ENCODE measurements at places on chromosomes 4 and X.

DNA sequence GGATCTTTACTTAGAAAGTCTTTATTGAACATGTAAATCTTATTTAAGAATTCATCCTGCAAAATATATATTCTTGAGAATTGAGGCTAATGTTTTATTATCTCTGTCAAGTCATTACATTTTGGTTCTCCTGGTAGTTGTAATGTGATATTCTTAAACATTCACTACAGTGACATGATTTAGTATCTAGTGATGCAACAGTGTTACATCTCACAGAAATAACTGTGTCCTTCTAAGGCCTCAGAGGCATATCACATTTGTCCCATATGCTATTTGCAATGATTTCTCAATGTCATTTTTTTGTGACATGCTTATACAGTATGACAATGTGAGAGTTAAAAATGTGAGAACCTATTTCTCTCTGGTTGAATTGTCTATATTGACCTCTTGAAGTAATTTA lies 34.1 kb downstream of the PRRG1 start:
- no peak for DNase-seq

DNA sequence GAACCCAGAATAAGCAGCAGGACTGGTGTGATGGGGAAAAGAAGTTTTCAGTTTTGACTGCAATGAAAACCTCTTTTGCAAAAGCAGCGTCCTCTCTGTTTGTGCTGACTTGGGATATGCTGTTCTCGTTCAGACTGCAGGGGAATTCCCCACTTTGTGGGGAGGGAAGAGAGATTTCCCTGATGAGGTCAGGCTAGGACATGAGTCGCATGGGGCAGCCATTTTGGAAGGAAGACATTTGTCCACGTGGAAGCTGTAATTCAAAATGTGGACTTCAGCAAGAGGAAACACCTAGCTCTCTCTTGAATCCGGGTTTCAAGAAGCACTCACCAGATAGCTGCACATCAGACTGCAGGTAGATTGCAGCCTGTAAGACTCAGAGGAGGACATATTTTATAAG lies 39.3 kb downstream of the ING2 start:
- DNase-seq: no peak

DNA sequence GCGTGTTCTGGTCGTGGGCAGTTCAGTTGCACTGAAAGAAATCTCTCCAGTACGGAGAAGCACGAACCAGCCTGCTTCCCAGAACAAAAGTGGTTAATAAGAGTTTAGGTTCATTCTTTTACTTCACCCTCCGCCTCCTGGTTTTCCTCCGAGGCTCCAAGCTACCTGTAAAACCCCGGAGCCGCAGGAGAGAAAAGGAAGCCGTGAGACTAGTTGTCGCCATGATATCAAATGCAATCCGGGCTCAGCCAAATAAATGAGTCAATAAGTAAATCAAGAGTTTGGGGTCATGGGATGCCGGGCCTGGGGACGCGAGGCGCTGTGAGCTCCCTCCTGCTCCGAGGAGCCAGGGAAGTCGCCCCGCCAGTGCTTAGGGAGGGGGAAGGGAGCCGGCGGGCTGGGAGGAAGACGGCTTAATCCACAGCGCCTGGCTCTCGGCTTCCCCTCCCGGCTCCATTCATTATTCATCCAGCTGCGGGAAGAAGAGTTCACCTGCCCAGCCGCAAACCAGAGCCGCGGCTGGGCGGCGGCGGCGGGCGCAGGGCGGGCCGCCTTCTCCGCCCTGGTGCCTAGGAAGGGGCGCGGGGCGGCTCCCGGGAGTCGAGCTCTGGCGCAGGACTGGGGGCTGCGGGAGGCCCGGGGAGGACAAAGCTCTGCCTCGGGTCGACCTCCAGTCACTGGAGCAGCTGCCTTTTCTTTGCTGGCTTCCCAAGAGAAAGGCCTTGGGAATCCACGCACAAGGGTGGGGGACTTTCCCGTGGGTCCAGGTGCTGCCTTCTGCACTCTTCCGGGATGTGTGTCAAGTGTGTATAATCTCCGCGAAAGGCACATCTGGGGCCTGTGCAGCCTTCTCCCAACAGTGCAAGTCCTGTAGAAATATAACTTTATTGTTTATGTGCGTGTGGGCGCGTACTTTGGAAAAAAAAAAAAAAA lies 1.7 kb downstream of the FRAS1 start:
- DNase-seq: no peak

DNA sequence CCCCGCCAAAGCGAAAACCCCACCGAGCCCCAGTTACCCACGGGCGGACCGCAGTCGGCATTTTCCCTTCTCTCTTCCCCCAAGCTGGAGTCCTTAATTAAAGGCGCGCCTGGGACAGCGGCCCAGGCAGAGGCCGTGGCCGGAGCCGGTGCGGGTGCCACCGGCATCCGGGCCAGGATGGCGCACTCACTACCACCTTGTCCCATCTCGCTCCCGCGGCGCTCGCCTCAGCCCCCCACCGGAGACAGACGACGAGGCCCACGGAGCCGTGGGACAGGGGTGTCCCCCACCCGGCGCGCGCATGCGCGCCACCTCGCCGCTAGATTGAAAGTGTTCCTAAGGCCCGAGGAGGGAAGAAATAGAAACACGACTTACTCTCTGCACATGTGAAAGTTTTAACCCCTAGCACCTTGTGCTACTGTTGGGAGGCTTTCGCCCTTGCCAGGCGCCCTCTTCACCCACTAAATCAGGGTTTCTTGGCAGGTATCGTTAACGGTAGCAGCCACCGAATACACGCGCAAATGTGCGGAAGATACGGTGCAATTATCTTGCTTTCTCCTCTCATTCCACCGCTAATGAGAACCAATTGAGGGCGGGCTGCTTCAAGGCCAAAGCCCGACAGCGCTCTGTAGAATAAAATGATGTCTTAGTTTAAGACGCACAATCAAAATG lies 64.3 kb upstream of the CCDC160 start:
- DNase-seq: peak; percentile 14

GRCh38 chr4:129561280-129561679 lies 465.3 kb downstream of the C4orf33 start:
- no peak for DNase-seq

- DNase-seq: no peak
Measured at GRCh38 chr4:114588305-114588704, 10.3 kb upstream of the UGT8 start.

DNA sequence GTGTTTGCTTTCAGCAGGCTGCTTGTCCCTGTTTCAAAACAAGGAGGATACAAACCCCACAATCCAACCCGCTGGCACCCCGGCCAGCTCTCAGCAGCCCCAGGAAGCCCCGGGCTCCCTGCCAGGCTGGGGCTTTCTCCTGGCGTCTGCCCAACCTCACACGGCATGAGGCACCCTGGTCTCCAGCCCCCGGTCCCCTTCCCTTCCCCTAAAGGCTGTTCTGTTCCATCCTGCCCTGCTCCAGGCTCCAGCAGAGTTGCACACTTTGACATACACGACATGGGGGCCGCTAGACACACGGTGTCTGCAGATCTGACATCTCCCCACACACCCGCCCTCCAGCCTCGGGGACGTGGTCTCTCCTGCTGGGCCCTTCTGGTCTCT lies 107.7 kb upstream of the ADRA2C start:
- DNase-seq: no peak

- DNase-seq: no peak
Measured at GRCh38 chrX:100407784-100408712, 2.0 kb downstream of the PCDH19 start.

DNA sequence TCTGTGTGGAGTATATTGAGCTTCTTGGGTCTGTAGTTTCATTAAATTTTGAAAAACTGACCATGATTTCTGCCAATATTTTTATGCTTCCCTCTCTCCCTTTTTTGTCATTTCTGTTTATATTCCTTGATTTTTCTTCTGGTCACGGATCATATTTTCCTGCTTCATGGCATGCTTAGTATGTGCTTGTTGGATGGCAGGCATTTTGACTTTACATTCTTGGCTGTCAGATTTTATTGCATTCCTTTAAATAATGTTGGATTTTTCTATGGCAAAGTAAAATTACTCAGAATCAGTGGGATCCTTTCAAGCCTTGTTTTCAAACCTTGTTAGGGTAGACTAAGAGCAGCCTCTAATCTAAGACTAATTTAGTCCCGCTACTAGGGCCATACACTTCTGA lies 531.8 kb downstream of the IL15 start:
- no peak for DNase-seq

DNA sequence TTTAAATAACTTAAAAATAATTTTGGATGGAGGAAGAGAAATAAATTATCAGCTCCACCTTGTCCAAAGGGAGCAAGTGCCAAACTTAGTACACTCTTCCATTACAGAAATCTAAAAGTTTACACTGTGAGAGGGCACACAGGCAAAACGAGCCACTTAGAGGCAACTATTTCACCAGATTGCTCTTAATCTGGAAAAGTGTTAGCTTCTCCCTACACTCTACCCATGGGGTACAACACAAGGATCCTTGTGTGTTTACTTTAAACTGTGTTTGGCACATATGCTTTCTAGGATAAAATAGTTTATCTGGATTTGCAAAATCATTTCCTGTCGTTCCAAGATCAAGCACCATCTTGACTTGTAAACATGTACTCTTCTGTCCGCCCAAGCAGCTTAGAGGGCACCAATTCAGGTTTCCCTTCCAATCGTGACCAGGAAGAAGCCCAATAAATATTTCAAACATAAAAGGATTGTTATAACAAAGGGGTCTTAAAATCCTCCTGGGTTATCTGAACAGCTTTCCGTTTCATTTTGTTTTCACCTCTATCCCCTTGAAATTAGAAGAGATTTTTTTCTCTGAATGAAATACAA lies 29.0 kb upstream of the KDR start:
- DNase-seq: no peak

DNA sequence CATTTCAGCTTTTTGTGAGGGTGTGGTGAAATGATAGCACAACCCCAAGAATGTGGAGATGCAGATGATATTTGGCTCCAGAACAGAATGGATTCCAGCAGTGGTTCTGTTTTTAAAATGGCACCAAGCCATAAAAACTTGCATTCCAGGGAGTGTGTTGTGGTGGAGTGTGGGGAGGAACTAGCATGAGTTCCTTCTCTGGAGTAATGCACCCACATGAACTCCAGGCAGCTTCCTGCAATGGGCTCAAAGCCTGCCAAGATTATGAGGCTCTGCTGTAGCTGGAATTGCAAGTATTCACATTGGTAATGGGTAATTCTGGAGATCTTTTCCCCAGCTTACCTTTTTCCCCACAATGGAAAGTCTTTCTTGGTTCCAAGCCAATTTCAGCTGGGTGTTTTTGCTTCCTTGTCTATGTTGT lies 161.4 kb downstream of the RAB28 start:
- no peak for DNase-seq

- no peak for DNase-seq
Measured at GRCh38 chr4:78369679-78370078, 181.9 kb upstream of the ANXA3 start.

Measured in activated T-helper 1 cell treated with Interleukin-2 at 50 U/mL for 16 hours (primary cell).